GM04503 (cell line): ENCODE measurements at places on chromosomes 6 and 20.

DNA sequence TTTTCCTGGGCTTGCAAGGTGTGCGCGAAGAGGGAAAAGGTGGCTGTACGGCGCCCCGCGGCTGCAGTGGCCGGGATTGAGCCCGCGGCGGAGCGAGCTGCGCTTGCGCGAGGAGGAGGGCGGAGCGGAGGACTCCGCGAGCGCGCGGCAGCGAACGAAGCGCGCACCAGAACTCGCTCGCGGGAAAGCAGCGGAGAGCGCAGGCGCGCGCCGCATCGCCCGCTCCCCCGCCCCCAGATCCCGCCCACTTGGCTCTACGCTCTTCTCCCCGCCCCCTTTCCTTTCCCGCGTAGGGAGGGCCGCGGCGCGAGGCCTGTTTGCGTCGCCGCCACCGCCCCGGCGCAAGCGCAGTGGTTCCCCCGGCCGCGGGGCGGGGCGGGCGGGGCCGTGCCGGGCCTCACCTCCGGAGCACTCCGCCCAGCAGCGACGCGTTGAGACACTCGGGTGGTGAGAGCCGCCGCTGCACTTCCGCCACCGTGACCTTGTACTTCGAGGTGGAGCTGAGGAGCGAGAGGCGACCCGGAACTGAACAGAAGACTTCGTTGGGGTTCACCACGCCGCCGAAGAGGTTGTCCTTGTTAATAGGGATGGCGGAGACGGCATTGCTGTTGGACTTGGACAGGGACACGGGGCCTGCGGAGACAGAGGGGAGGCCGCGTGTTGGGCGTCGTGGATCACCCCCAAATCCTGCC, 10.6 kb downstream of the TFAP2A start:
- DNase-seq = peak; percentile 75

DNA sequence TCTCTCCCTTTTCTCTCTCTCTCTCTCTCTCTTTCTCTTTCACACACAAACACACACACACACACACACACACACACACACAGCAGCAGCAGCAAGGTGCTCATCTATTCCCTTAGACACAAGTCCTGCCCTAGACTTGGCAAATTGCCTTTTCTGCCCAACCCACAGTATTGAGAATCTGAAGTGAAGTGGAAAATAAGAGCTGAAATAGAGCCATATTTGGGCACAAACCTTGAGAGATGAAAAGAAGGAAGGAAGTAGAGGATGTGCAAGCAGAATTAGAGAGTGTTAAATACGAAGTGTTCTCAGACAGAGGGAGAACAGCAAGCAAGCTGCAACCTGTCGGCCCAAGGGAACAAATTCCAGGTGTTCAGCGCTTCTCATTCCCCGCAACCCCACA, 557.5 kb upstream of the NOX3 start:
- DNase-seq = no peak

DNA sequence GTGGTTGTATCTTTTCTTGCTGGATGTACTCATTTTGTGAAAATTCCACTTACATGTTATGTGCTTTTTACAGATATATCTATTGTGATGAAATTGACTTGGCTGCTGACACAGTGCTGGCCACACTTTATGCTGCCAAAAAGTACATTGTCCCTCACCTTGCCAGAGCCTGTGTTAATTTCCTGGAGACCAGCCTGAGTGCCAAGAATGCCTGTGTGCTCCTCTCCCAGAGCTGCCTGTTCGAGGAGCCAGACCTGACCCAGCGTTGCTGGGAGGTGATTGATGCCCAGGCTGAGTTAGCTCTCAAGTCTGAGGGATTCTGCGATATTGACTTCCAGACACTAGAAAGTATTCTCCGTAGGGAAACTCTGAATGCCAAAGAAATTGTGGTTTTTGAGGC, 4.9 kb downstream of the BTBD3 start:
- DNase-seq = no peak

DNA sequence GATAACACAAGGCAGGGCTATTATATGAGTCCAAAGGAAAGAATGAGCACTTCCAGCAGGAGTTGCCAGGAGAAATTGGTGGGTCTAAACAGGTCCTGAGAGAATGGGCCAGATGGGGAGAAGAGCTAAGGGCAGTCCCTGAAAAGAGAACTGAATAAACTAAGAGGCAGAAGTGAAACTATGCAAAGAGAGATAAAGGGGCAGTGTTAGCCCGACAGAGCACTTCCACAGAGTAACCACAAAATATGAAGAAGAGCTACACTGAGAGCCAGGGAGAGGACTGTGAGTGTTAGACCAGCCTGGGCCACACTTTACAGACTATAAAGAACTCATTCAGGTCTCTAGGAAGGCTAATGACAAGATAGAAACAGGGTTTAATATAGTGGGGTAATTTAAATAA, 43.8 kb downstream of the RALGAPA2 start:
- no peak for DNase-seq

GRCh38 chr6:106385530-106385929, 25.0 kb downstream of the CRYBG1 start:
- DNase-seq = no peak

DNA sequence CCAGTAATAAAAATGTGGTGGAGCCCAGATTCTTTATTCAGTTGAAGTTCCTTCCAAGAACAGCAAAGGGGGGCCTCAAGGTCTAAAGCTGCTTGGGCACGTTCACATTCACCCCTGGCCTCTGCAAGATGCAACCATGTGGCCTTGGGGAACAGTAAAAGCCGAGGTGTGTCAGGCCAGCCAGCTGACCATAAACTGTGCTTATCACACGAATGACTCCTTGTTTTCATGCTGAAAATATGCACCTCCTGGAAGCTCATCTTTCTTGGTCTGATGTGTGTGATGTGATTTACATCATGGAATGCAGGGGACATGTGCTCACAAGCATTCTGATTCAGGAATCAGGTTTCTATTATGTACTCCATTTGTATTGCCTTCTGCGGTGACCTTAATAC, 211.6 kb upstream of the MARCKS start:
- DNase-seq = peak; percentile 95

DNA sequence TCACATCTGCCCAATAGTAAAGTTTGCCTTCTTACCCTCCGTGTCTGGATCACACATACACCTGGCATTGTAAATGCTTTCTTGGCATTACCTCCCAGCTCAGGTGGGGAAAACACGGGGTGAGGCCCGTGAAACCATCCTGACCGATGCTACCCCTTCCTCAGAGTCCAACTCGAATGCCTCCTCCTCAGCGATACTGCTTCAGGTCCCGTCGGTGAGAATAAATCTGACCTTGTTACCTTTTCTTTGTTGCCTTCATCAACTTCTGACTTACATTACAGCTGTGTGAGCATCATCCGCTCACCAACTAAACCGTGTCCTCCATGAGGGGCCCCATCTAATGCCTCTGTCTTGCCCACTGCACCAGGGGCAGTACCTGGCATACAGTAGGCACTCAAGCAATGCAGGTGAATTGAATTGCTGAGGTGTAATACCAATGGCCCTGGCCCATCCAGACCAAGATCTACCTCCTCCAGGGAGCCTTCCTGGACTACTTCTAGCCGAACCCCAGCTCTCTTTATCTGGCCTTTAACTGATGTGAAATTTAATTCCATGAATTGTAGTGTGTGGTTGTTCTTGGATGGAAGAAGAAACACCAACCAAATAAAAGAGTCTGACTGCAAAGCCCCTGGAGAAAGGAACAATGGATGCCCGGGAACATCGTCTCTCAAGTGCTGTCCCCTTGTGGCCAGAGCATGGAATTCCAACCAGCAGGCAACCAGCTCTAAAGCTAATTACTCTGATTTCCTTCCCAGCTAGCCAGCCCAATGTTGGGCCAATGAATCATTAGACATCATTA, 141.5 kb downstream of the ANKRD60 start:
- DNase-seq = no peak

DNA sequence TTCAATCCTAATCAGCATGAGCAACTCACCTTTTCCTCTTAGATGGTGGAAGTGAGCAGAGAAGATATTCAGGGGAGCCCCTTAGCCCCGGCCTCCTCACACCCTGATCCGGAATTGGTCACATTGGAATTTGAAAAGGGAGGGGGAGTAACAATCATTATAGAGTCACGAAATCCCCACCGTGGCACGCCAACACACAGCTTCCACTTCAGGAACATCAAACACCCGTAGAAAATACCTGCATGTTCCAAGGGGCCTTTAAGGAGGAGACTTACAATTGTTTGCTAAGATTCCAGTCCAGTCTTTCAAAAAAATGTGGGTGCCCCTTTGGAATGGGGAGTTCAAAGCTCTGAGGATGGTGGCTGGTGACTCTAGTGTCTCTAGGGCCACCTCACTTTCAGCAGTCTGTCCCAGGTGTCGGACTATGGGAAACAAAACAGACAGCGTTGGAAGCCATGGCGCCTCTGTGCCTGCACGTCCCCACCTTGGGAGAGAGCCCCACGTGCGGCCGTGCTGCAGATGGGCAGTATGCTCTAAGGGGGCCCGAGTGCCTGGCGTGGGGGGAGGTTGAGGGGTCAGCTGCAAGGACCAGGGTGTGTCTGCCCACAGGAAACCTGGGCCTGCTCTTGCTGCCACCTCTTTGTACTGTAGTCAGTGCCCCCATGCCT, 2.4 kb downstream of the CD93 start:
- no peak for DNase-seq

DNA sequence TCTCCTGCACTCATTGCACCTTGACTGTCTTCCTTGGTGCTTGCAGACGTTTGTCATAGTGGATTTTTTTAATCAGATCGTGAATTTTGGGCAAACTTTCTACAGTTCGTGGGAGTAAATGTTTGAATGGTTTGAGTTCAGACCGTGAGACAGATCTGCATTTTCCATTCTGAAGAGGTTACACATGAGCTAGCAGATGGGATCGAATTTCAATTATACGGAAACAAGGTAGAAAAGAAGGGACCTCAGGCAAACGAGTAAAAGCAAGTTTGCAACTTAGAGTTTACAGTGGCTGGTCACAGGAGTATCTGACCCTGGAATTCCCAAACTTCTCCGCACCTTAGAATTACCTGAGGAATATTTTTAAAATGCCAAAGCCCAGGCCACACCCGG, 17.2 kb upstream of the NCR2 start:
- DNase-seq = no peak

GRCh38 chr6:156600678-156601077, 176.5 kb upstream of the ARID1B start:
- no peak for DNase-seq

DNA sequence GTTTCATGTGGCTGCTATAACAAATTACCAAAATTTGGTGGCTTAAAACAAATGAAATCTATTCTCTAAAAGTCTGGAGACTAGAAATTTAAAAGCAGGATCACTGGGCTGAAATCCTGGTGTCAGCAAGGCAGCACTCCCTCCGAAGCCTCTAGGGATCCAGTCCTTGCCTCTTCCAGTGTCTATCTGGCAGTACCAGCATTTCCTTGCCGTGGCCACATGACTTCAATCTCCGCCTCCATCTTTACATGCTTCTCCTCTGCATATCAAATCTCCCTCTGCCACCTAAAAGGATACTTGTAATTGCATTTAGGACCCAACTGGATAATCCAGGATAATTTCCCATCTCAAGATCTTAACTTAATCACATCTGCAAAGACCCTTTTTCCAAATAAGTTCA, 30.2 kb downstream of the ARHGAP18 start:
- DNase-seq = no peak

GRCh38 chr6:14502551-14502950, 385.0 kb downstream of the CD83 start:
- DNase-seq = no peak

GRCh38 chr6:161394437-161394836, 120.6 kb upstream of the AGPAT4 start:
- no peak for DNase-seq

- DNase-seq = no peak
Measured at GRCh38 chr20:64188682-64189529, 24.7 kb downstream of the MYT1 start.

DNA sequence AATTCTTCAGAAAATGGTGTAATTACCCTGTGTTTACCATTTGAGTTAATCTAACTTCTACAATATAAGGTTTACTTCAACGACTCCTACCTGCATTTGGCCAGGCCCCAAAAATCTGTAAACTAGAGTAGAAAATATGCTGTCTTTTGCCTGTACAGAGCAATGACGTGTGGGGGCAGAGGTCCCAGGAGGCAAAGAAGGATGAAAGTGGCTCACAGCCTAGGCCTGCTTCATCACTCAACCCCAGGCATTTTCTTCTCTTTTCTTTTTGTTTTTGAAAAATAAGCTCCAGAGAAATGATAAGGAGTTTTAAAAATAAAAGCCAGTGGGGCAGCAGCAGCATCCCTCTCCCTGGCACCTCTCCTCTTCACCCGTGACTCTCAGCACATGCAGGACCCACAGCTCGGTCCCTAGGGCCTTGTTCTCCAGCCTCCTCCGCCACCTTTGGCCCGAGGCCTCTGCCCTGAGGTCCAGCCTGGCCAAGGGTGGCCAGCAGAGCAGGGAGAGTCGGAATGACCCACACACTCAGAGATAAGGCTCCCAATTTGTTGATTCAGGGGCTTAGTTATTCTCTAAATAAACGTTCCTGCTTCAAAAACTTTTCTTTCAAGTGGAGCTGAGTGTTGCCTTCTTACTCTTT, 310.3 kb upstream of the RNF24 start:
- no peak for DNase-seq

DNA sequence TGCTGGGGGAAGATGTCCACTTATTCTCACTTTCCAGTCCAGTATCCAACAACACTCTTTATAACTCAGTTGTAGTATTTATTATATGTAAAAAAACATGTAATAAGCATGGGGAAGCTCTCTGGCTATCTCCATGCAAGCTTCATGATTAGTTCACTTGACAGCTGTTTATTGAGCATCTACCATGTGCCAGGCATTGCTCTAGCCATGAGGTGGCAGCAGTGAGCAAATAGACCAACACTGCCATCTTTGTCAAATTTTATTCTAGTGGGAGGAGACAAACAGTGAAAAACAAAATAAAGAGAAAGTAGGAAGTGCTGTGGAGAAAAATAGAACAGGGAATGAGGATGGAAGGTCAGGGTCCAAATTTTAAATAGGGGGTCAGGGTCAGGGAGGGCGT, 131.8 kb downstream of the CFAP61 start:
- DNase-seq = no peak

GRCh38 chr6:21244897-21245470, 348.6 kb upstream of the SOX4 start:
- no peak for DNase-seq

- DNase-seq = no peak
Measured at GRCh38 chr6:94680669-94681212, 896.6 kb upstream of the MANEA start.

DNA sequence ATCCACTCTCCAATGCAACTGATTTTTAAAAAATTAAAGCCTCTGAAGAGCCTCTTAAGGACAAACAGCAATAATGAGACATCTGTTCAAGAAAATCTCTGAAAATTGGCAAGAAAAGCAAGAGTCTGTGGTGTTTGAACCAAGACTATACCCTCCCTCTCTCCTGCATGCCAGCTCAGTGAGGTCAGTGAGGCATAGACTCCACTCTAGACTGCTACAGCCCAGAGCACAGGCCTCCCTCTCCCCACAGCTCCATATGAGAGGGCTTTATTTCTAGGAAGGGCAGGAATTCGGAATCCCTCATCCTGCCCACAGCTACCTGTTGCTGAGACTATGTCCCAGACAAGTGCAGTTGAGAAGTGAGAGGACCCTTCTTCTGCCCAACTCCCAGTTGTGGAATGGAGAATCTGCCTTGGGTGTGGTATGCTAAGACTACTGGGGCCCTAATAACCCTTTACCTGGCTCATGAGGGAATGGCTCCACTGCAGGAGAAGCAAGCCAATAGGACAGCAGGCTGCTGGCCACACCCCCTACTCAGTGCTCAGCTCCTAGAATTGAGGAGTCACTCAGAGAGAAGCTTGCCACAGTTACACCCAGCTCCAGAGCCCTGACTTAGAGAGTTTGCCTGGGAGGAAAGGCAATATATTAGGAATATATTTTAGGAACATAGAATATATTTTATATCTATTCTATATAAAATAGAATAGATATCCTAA, 22.7 kb upstream of the HLA-DQA1 start:
- DNase-seq = no peak
